ENCODE measurements at places on chromosomes 5 and 9. TPM values are rescaled to one million over a fixed set of nuclear protein-coding genes. Genes with fewer than 3 reads are reported as not detected.
A peak's percentile ranks its signal among the peaks of the same experiment; 100 is the strongest.

GRCh38 chr9:70403166-70403565 lies 11.3 kb downstream of the KLF9 start:
- DNase-seq = peak; percentile 51

DNA sequence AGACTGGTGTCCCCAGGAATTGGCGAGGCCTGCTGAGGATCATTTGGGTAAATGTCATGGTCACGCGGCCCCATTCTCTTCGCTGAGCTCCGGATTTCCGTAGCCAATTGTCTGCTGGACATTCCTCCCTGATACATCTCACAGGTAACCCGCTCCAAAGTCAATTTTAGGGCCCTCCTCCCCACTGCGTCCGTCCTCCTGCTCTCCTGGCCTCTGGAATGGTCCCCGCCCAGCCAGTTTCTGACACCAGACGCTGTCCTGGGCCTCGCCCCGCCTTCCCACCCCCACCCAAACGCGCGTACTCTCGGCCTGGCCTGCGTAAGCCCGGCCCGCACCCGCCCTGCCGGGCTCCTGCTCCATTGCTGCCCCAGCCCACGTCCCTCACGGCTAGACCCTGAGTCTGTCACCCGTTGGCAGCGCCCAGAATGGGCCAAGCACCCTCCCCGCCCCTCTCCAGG lies 202.0 kb downstream of the AUH start:
- no peak for DNase-seq

- DNase-seq = no peak
These were observed 500.2 kb upstream of the DAP start for GRCh38 chr5:11261241-11261640.

DNA sequence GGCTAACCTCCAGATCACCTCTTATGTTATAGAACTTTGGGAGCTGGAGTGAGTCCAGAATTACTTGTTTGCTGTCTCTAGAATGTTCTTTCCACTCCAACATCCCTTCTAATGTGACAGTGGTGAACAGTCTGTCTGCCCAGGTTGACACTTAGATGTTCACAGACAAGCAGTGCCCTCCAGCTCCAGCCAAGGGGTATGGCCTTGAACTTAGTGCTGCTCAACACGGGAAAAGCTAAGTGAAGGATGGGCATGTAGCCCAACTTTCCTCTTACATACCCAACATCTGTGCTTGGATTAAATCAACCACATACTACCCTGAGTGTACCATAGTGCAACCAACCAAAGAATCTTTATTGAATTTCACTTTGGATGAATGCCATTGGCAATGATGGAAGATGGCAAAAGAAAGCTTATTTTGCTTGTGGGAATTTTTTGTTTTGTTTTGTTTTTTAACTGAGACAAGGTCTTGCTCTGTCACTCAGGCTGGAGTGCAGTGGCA lies 201.2 kb downstream of the NXNL2 start:
- peak; percentile 72 for DNase-seq

DNA sequence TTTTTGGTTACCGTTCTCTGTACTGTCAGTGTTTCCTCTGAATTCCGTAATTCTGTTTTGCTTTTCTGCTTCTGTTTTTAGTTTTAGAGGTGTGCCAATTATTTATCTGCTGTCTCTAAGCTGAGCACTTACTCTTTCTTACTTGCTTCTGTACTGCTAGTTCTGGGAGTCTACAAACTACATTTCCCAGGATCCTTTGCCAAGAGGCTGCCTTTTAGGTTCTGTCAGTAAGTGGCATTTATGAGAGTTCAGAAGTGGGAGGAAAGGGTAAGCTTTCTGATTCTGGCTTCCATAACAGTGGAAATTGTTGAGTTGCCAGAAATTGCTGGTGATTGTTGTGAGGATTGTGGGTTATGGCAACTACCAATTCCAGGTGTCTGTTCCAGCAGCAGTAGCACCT lies 102.4 kb downstream of the OSTF1 start:
- DNase-seq = no peak

DNA sequence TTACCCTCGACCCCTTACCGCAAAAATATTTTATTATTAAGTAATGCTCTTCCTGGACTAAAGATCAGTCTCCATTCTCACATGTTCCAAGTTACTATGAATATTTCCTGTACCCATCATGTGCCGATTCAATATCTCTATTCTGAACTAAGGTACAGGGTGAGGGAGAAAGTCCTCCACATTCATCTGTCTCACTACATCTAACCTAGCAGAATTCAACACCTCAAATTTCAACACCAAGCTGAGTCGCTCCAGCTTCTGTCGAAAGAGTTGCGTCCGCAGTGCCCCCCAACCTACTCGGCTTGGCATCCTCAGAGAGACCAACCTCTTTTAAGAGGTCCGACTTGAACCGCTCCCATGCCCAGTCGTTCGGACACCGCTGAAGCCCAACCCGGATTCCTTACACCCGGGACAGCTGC lies 1.0 kb downstream of the CERT1 start:
- peak; percentile 57 for DNase-seq

DNA sequence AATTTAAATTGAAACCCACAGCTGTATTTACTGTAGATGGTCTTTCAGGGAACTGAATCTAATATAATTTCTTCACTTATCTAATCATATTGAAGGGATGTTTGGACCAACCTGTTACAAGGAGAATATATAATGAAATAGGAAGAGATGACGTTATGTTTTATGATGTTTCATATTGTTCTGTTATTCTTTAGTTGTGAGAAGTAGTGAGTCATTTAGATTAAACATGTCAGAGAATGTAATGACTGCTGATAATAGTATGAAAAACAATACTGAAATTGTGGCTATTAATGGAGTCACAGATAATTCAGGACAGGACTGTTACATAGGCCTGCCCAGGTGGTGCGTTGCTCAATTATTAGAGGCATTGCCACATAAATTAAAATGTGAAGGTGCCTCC lies 1993.4 kb downstream of the EFNA5 start:
- no peak for DNase-seq

DNA sequence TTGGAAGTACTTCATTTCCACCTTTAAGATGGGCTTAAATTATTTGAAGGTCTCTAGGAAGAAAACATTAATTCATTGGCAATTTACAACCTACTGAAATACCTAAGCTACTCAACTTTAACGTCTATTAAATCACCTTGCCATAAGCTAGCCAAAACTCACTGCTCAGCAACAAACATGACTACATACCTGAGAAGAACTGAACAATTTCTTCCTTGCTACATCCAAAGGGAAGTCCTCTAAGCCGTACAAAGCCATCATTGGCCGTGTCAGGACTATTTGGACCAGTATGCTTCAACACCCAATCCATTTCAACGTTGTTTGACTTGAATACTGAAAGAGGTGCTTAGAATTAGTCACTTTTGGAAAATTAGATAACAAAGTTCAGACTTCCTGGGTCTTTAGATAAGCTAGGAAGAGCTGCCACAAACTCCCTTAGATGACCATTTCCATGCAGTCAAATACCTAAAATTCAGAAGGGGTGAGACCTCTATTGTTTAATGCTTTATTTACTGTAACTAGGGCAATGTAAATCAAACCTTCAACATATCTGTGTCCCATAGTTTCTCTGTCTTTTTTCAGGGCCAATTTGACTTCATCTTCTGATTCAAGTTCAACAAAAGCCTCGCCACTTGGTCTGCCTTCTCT lies 2.6 kb downstream of the HNRNPH1 start:
- DNase-seq = no peak

- no peak for DNase-seq
These were observed 23.9 kb downstream of the SLC36A1 start for GRCh38 chr5:151471276-151471675.

GRCh38 chr9:89564346-89564878 lies 40.4 kb upstream of the GADD45G start:
- peak; percentile 71 for DNase-seq

GRCh38 chr9:126386088-126386487 lies 59.5 kb downstream of the MVB12B start:
- peak; percentile 24 for DNase-seq

Gene RXRA
- 22.6 TPM for total RNA-seq

Gene GMCL2
- total RNA-seq = not detected

Gene CKMT2
- not detected for total RNA-seq

Measured in M059J (cell line).